Cortex of kidney (tissue), 1 donor: ENCODE measurements at places on chromosomes 7 and 10.

DNA sequence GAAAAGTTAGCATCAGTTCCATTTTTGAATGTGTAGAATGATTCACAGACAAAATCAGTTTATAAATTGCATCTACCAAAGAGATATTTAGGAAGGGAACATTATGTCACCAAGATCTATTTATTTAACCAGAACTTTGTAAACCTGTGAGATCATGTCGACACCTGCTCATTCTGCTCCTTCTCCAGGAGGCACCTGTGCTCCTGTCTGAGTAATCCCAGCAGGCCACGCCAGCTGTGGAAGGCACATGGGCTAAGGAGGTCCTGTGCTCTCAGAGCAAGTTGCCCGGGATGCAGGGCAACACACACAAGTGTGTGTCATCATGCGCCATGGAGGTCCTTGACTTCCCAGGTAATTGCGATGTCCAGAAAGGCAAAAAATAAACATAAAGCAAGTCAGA is 45.5 kb upstream of the ADARB2 start:
- DNase-seq, result no peak

DNA sequence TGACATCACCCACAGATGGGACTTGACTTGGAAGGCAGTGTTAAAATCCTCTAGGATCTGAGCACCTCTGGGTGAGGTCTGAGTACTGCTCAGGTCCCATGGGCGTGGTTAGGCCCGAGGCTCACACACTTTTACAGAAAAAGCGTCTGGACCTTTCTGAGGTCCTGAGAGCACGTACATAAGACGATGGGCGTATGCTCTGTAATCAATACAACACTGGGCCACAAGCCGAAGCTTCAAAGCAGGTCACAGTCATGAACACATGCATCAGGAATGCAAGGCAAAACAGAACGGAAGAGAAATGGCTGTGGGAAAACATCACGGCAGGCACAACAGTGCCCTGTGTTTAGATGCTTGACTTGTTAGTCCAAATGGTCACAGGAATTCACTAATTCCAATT is 112.2 kb downstream of the LARP4B start:
- DNase-seq, result no peak

- DNase-seq, result no peak
Measured at GRCh38 chr7:3981281-3981680, 680.2 kb downstream of the SDK1 start.

DNA sequence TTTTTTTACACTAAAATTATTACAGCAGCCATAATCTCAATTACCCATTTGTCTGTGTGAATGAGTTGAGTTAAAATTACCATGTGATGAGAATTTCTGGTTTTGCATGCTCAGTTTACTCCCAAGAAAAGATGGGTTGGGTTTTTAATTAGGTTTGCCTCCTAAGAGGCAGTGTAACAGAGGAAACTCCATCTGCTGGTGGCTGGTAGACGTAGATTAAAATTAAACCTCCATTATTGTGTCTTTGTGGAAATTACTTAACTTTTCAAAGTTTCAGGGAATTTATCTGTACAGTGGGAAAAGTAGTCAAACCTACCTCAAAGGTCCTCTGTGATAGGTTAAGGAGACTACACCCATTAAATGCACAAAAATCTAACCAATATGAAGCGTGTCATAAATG is 954.2 kb downstream of the PCDH15 start:
- no peak for DNase-seq

- DNase-seq, result no peak
Measured at GRCh38 chr10:128109707-128110106, 16.5 kb downstream of the MKI67 start.

GRCh38 chr10:83648201-83648600 is 491.1 kb upstream of the GHITM start:
- no peak for DNase-seq

- no peak for DNase-seq
Measured at GRCh38 chr7:150992833-150993302, 2.1 kb downstream of the NOS3 start.

DNA sequence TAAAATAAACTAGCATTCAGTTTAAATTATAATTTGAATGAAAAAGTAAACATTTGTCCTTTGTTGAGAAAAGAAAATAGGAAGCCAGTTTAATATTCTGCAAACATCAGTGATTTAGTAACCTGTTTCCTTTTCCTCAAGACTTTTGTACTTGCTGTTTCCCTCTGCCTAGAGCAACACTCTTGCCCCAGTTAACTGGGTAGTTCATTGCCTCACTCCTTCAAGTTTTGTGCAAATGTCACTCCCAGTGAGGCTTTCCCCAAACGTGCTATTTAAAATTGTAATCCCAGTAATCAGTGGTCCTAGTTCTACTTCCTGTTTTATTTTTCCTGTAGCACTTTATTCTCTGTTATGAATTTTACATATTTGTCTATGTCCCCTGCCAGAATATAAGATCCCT is 23.8 kb downstream of the DLD start:
- DNase-seq, result no peak

DNA sequence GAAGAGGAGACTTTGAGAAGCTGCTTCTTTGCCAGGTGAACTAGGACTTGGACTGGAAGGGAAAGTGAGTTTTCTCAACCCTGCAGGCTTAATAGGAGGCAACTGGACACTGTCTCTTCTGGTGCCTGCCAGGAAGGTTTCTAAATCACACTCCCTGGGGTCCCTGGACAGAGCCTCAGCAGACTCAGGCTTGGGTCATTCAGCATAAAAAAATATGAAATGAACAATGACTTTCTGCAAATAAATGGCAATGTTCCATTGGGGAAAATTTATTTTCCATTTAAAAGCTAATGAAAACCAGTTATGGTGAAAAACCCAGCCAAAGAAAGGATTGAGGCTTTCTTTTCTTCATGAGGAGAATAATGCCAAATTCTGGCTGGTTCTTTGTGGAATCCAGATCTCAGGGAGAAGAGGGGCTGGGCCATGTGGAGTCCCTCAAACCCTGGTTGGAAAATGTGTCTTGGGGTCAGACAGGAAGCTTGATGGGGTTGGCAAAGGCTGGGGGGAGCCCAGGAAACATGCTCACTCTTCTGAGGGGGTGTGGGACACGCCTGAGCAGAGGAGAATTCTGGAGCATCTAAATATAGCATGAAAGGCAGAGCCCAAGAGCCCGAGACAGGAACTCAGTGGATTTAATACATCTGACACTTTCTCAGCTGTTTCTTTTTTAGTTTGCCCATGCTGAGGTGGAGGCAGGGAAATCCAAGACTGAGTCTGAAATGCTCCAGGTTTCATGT is 65.2 kb upstream of the EMX2 start:
- DNase-seq, result no peak

- DNase-seq, result no peak
Measured at GRCh38 chr10:15943426-15943825, 83.1 kb upstream of the MINDY3 start.

DNA sequence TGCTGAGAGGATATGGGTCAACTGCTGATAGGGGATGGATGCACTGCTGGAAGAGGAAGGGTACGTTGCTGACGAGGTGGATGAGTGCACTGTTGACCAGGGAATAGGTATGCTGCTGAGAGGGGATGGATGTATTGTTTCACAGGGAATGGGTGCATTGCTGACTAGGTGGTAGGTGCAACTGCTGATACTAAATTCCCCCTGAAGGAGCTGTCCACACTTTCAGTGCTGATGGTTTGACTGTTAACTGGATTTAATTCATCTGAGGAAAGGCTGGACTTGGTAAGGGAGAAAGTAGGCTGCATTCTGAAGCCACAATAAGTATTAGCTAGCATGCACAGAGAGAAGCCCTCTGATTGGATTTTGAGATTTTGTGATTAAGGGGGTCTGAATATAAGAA is 1196.8 kb upstream of the PHF14 start:
- DNase-seq, result no peak

GRCh38 chr7:13448243-13448642 is 541.2 kb downstream of the ETV1 start:
- no peak for DNase-seq

- no peak for DNase-seq
Measured at GRCh38 chr7:37173670-37174069, 275.0 kb downstream of the ELMO1 start.

GRCh38 chr7:30087371-30087770 is 47.4 kb upstream of the MTURN start:
- DNase-seq, result no peak

- no peak for DNase-seq
Measured at GRCh38 chr7:69652947-69653701, 54.8 kb downstream of the AUTS2 start.

DNA sequence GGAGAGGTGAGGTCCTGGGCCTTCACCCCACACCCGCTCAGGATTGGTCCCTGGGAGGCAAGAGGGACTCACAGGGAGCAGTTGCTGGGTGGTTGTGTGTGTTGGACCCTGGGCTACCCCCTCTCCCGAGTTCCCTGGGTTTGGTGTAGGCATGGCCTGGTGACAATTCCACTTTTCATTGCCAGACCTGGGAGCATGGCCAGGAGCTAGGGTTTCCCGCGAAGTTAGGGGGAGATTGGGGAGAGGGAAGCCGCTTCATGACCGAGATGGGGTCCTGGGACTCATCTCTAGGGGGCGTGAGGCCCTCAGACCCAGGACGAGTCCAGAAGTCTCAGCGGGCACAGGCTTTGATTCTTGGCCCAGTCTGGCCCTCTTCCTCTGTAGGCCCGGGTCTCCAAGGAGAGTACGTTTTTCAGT is 606 bp downstream of the PALD1 start:
- DNase-seq, result no peak

DNA sequence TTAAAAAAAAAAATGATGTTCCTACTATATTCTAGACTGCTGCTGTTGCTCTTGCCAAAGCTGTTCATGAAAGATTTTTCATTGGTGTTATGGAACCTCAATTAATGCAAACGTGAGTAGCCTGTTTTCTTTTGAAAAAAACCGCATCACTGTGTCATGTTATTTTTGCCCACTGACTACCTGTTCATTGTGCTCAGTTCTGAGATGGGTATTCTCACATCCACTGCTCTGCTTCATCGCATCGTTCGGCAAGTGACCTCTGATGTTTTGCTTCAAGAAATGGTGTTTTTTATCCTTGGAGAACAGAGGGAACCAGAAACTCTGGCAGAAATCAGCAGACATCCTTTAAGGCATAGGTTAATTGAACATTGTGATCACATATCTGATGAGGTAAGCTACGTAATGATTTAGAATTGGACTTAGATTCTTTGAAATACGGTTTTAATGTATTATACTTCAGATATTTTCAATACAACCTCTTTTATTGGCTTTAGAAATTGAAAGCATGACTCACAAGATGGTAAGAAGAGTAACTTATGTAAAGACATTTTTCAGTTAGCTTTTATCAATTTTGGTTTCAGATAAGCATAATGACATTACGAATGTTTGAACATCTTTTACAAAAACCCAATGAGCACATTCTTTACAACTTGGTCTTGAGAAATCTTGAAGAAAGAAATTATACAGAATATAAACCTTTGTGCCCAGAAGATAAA is 24.6 kb downstream of the FHIP2A start:
- DNase-seq, result no peak

- no peak for DNase-seq
Measured at GRCh38 chr10:53009961-53010907, 237.7 kb upstream of the MBL2 start.

DNA sequence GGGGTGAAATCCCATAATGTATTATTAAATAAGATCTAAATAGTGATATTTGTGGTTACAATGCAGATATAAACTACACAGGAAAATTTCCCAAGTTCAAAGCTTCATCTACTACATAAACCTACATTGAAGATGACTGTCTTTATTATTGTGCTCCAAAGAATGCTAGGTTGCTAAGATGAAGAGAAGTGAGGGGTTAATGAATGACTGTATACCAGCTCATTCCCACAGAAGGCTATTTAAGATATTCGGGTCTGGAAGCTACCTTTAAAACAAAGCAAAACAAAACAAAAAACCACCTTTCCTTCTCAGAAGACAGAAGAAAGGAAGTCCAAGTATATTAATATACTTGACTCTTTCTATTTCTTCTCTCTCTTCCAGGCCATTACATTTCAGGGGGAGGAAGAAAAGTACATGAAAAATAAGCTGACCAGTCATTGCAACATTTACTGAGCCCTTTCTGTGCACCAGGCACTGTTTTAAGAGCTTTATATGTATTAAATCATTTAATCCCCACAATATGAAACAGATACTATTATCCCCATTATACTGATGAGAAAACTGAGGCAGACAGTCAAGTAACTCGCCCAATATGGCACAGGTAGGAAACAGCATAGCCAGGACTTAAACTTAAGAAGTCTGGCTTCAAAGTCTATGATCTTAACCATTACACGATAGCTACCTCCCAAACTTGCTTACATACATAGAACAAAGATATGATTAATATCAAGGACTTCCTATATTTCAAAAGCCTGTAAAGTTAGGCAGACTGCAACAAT is 48.1 kb downstream of the TNPO3 start:
- DNase-seq, result no peak

- DNase-seq, result no peak
Measured at GRCh38 chr7:15684871-15685270, 1.6 kb downstream of the MEOX2 start.

- DNase-seq, result no peak
Measured at GRCh38 chr7:30562909-30563308, 31.8 kb upstream of the GARS1 start.

DNA sequence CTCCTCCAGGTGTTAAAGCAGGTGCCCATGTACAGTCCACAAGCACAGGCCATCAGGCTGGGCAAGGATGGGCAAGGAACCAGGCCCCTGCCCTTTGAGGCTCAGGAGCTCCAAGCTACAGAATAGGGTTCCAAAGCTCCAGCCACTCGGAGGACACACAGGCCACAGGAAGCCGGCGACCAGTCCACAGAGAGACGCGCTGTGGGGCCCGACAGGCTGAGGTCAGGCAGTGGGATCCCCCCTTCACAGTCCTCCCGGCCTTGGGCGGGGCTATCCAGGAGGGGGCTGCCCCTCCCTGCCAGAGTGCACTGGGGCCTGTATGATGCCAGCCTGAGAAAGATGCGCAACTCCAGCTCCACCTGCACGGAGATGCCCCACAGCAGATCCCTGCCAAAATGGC is 34.0 kb downstream of the MAD1L1 start:
- DNase-seq, result no peak

GRCh38 chr7:23431702-23432199 is 38.5 kb downstream of the IGF2BP3 start:
- no peak for DNase-seq

DNA sequence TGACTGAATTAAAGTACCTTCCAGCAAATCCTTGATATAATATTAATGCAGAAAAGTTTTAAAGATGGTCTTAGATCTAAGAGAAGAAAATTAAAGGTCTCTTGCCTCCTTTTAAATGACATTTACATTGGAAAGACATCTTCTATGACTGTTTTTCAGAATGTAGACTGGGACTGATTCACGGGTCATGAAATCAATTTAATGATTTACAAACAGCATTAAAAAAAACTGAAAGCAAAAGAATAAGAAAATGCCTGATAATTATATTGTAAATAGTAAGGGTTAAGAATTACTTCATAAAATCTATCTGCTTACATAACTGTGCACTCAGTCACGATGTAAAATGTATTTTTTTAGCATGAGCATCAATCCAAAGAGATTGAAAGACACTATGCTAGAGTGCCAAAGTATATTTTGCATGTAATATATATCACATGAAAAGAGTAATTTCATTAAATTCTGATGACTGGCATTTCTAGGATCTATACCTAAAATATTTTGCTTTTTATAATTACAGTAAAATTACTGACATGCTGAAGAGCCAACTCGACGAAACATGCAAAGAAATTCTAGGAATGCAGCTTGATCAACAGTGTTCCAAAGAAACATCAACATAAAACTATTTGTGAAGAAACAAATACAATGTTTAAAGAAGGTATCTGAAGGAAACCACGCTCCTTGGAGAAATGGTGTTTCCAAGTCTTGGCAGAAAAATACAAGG is 35.1 kb downstream of the RTKN2 start:
- no peak for DNase-seq
